ENCODE measurements at places on chromosomes 16 and 17.

- DNase-seq = no peak
Measured at GRCh38 chr17:7445619-7445968, 733 bp downstream of the CHRNB1 start.

DNA sequence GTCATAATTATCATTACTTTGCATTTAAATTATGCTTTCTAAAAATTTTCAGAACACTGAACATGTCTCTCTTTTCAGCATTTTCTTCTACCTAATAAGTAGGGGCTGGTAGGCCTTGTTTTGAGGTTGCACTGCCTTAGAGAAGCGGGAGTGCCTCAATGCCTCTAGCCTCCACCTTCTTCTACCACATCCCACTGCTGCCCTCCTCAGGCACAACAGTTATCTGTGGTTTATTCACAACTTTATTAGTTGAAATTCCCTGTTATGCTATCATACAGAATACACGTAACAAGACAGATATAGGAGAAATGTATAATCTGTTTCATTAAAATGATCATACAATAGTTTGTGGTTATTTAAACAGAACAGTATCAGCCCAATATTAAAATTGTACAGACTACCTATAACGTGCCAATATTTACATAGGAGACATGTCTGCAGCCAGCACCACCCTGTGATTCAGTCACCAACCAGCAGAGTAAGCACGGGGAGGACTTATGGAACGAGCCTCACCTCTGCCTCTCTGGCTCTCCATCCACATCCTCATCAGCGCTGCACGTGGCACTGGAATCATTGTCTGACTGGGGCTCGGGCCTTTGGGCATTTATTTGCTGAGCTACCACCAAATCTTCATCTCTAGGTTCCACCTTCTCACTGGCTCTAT, 101.2 kb downstream of the TTC19 start:
- no peak for DNase-seq

DNA sequence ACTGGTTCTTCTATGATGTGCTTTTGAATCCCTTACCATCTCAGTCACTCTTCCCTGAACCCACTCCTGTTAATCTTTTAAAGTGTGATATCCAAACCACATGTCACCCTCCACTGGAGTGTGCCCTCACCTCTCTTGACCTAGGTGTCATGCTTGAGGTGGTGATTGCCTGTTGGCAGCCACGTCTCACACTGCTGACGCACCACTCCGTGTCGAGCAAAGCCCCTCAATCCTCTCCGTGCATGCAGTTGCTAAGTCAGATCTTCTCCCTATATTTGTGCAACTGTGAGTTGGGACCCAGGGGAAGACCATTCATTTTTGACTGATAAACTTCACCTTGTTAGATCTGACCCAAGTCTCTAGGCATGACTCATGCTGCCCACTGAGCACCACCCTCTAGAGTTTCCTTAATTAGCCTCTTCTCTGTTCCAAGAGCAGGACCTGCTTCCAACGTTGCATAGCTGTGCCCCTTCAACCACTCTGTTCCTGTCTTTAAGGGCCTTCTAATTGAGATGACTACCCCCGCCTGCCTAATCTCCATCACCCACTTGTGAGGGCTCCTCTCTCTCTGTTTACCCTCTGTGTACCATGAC, 2.7 kb downstream of the MYH13 start:
- DNase-seq = no peak

GRCh38 chr17:66290101-66290722, 12.2 kb upstream of the PRKCA start:
- DNase-seq = no peak

All from occipital lobe (tissue), 3 donors.